ENCODE measurements at places on chromosomes 3 and 15.

- DNase-seq: no peak
Observed at GRCh38 chr3:60017631-60018030, 967.8 kb upstream of the CFAP20DC start.

DNA sequence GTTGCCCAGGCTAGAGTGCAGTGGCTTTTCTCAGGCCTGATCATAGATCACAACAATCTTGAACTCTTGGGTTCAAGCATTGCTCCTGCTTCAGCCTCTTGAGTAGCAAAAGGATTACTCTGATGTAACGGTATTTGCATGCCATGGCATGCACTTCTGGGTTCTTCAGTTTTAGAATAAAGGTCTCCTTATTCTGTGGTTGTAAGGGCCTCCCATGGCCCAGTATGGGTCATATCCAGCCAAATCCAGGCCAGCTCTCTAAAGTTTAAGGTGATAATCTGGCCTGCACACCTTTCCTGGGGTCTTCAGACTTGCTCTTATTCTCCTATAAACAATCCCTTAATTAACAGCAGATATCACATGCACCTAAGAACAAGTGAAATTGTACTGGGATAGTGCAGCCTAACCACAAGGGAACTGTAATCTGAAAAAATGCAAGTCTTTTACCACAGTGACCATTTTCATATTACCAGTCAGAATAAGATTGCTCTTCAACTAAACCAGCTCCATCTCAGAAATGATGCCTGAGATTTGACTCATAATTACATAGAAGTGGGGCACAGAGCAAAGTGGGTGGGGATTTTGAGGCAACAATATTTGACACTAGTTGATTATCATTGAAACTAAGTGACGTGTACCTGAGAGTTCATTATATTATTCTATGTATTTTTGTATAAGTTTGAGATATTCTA, 25.4 kb downstream of the COMMD2 start:
- DNase-seq: no peak

DNA sequence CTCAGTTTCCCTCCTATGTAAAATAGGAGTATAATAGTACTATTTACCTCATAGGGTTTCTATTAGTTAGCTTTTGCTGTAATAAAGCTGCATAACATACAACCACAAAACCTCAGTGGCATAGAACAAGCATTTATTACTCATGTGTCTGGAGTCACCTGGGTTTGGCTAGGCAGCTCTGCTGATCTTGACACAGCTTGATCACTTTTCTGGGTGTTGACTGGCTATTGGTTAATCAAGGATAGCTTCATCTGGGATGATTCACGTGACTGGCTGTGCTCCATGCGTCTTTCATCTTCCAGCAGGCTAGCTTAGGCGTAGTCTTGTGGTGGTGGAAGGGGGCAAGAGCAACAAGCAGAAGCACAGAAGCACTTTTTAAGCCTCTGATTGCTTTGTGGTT, 112.6 kb downstream of the SQOR start:
- no peak for DNase-seq

DNA sequence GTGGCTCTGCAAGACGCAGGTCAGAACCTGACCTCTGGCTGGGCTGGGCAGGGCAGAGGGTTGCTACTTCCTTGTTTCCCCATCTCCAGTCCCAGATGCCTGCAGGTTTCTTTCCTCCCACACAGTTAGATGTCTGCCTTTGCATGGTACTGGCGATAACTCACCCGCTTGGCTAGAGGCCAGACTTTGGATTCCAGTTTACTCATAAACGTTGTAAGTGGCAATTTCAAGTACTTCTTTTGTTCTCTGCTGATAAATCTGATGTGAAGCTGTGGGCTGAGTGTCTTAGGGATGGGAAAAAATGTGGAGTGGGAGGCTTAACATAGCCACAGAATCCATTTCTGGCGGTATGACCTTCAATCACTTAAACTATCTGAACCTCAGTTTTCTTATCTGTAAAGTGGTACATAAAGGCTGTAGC, 194.2 kb downstream of the EBLN2 start:
- no peak for DNase-seq

DNA sequence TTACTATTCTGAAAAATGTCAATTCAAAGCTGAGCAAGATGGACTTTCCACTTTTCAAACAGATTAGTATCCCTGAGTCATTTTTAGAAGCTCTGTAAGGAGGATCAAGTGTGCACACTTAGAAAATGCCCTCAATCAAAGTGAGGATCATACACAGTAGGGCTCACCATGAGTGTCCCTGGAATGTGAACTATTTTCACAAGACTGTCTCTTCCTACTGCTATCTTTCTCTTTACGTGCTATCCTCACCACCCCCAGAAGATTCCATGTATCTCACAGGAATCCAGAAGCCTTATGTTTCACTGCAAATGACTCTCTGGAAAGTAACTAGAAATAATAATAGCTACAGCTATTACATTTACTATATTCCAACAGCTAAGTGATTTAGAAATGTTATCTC, 349.9 kb upstream of the TGFBR2 start:
- DNase-seq: no peak

All from posterior cingulate gyrus (tissue), 11 donors.